ENCODE measurements at places on chromosomes 5 and 9.
A peak's percentile ranks its signal among the peaks of the same experiment; 100 is the strongest.

DNA sequence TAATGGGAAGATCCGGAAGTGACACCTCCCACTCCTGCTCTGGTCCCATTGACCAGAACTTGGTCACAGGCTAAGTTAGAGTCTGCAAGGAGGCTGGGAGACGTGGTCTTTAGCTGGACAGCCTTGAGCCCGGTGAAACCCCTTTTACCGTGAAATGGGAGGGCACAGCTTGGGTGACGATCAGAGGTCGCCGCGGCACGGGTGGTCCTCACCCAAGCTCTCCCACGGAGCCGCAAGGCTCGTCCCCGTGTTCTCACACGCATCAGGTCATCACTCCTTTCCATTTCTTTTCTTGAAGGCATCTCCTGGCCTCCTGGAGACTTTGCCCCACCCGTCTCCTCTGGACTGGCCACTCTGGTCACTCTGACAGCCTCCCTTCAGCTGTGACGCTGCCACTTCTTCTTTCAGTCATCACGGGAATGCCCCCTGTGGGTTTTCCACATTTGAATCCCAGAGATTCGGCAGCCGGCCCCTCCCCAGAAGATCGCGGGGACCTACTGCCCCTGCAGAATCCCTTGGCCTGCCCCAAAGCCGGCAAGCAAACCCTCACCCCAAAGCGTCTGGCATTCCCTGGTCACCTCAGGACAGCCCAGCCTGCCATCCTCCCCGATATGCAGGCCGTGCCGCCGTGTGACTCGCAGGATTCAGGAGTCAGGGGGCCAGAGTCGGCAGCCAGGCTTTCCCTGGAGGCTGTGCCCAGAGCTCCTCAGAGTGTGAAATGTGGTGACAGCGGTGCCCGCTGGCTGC, 18.9 kb upstream of the EGFL7 start:
- DNase-seq: no peak

- no peak for DNase-seq
Measured at GRCh38 chr5:151088986-151089385, 8.2 kb upstream of the TNIP1 start.

- DNase-seq: no peak
Measured at GRCh38 chr9:115195912-115196311, 78.0 kb upstream of the TNC start.

DNA sequence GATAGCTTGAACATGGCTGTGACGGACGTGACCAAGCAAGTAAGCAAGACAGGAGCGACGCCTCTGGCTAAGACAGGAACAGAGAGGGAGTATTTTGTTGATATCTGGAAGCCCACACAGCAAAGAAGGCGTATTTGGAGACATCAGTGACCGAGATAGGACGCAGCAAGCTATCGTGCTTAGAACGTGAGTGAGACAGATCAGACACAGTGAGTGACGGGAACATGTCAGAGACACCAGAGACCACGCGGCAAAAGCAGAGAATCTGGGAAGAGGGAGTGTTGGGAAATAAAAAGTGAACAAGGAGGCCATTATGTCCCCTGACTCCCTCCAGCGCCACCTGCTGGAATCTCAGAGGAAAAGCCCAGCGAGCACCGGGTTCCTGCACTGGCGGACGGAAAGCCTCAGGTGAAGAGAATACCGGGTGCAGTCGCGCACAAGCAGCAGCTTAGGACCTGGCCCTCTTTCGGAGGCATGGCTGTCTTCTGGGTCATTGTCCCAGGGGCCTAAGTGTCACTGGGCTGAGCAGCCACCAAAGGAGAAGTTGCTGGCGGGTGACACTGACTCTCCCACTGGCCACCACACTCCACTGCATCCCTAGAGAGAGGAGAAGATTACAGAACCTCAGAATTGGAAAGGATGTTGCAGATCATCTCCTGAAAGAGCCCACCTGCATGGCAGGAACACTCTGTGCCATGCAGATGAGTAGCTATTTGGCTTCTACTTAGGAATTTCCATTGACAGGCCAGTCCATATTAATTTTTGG, 99.1 kb downstream of the FBXO38 start:
- peak; percentile 45 for DNase-seq

- DNase-seq: no peak
Measured at GRCh38 chr5:144249755-144250464, 79.2 kb downstream of the KCTD16 start.

DNA sequence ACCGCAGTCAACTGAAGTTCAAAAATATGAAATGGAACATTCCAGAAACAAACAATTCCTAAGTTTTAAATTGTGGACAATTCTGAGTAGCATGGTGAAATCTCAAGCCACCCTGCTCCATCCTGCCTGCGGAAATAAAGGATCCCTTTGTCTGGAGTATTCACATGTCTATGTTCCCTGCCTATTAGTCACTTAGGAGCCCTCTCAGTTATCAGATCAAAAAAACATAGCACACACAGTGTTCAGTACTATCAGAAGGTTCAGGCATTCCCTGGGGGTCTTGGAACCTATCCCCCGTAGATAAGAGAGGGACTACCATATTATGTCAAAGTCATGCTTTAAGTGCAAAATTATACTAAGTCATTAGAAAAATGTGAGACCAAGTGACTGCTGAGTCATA, 300.8 kb downstream of the SEMA5A start:
- DNase-seq: no peak

GRCh38 chr9:86500667-86501435, 146.6 kb upstream of the TUT7 start:
- no peak for DNase-seq

DNA sequence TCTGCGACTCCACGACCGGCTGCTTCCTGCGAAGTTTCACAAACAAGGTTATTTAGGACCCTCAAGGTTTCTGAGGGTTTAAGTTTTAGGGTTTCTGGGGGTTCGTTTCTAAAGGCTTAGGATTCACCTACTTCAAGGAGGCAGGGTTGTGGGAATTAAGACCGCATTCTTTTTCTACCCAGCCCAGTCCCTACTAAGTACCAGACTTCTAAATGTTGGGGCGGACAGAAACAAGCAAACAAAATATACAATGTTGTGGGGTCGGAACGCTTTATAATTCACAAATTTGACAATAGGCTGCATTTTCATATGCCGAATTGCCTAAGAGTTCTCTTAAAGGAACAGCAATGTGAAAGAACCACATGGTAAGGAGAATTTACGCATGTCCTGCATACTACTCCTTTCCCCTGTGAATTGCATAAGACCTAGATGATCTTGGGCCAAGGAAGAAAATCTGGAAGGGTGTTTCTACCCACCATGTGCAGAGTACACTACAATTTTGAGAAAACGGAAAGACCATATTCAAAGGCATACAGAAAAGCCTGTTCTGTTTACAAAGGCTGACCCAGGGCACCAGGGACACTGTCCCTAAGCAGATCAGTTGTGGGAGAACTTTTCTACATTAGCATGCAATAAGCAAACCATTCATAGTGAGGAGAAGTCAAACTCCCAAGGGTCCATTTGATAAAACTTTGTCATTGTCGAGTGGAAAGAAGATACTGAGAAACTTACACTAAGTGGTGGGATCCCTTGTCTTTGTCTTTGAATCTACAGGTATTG, 457.3 kb downstream of the RAB3C start:
- no peak for DNase-seq

DNA sequence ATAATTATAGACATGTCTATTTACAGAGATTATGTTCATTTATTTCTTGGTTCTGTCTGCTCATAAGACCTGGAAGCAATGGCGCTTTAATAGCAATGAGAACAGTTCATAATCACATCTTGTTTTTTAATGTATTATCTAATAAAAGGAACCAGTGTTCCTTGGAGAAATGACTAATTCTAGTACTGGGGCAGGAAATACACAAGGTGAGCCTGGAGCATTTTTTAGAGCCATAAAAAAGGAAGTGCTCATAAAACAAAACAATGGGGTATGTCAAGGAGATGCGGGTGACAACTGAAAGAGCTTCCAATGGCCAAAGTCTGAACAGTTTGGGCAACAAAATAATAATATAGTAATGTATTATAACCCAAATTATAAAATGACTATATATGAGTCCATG, 531.9 kb upstream of the CHD1 start:
- DNase-seq: no peak

DNA sequence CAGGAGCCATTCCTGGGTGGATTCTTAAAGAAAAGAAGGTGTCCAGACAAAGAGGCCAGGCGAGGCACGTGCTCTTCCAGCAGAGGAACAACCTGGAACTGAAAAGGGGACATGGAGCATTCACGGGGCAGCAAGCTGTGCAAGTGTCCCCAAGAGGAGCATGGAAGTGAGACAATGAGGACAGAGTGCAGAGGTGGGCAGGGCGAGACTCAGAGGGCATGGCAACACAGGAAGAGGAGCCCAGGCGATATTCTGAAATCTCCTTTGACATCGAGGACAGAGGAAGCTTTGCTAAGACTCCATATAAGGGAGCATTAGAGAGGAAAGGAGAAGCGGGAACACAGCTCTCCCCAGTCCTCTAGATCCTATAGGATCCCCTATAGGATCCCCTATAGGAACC, 29.4 kb upstream of the SPATA31E1 start:
- DNase-seq: no peak

DNA sequence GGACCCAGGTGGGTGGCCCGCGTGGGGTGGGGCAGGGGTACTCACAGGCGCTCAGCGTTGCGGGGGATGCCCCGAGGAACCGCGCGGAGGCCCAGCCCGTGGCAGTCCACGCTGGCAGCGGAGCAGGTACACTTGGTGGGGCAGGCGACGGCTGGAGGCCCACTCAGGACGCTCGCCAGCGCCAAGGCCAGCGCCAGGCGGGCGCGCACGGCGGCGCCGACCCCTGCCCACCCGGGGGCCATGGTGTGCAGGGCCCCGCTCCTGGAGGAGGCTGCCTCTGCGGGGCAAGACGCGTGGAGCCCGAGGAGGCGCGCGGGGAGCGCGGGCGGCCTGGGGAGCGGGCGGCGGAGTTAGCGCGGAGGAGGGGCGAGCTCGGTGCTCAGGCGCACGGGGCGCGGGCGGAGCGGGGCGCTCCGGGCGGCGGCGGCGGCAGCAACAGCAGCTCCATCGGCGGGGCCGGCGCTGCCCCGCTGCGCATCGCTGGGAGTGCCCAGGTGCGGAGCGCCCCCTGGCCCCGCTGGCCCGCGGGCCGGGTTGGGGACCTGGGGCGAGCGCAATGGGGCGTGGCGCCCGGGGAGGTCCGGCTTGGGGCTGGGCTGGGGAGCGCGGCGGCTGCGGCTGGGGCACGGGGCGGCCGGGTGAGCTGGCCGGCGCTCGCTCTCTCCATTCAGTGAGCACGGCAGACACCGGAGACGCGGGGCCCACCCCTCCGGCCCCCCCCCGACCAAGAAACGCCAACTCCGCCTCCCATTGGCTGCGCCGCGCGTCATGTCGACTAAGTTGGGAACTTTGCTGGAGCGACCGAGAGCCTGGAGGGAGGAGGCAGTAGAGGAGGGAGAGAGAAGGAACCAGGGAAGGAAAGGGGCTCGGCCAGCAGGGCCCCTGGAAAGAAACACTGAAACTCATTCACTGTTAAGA, at the start of gene SLIT3:
Gene SLIT3, minus strand, starts transcription at position 672 of the 918 bp plus-strand sequence. Its CDS starts 430 bp downstream, at position 242.
- DNase-seq: no peak

GRCh38 chr5:5165541-5166002, 25.4 kb downstream of the ADAMTS16 start:
- DNase-seq: no peak

GRCh38 chr9:107784235-107784958, 294.8 kb upstream of the KLF4 start:
- DNase-seq: no peak

DNA sequence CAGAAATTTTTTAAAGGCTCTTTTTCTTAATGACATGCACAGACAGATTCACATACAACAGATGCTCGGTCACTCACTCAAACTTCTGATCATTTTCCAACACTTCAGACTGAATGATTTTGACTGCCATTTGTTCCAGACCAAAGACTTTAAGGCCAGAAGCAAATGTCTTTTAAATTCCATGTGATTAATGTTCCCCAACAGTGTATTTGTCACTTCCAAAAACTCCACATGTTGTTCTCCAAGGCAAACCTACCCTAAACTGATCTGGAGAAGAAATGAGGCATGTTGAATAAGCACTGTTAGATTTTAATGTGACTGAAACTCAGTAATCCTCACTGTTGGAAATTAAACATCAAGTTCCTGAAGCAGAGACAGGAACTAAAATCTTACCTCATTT, 366.7 kb downstream of the GABRG2 start:
- DNase-seq: no peak

GRCh38 chr5:178476972-178477754, 113.0 kb downstream of the COL23A1 start:
- DNase-seq: no peak

DNA sequence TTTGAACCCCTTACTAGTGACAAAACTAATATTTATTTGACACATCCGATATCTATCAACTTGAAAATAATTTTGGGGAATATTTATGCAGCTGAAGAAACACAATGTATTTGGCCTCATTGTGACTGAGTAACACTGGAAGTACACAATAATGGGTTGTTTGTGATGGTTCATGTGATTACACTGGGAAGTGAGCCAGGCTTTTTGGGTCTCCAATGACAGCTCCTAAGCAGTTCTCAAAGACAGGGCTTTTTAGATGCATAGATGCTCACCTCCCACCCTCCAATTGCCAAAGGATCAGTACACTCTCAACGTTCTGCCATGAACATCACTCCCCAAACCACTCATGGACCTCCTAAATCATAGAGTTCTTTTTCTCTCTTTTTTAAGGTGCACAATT, 170.0 kb downstream of the SLC24A2 start:
- DNase-seq: no peak

DNA sequence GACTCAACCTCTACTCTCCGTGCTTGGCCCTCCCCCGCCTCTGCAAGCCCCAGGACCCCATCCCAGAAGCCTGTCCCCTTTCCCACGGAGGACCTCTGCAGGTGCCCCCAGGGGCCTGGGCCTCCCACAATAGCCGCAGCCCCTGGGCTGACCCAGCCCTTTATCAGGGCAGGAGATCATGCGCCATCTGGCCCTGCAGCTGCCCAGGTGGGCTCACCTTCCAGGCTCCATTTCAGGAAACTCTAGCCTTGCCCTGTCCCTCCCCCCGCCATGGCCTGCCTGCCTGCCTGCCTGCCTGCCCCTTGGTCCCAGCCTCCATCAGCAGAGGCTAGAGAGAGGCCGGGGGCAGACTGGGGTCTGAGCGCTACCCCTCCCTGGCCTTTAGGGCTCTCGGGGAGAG, 48.7 kb downstream of the ASS1 start:
- DNase-seq: no peak

- no peak for DNase-seq
Measured at GRCh38 chr5:145233461-145233860, 601.7 kb downstream of the PRELID2 start.

DNA sequence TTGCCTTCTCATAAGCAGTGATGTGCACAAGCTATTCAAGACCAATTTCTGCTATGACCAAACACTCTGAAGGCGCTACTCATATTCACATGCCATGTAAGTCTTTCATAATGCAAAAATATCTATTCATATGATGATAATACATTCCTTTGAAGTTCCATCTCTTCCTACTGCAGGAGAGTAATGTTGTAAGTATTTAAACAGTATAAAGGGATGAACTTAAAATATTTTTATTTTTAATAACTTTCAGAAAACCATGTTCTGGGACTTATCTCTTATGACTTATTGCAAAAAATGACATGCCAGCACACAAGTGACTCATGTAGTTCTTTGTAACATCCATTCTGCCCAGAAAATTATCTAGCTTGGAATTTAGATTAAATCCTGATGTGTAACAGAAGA, 376.4 kb downstream of the KCTD16 start:
- DNase-seq: no peak

GRCh38 chr5:66511491-66511890, 84.7 kb upstream of the MAST4 start:
- no peak for DNase-seq
